CD4-positive, alpha-beta T cell treated with Interleukin-4 for 1 hour (primary cell): ENCODE measurements at places on chromosomes 2 and 18.

DNA sequence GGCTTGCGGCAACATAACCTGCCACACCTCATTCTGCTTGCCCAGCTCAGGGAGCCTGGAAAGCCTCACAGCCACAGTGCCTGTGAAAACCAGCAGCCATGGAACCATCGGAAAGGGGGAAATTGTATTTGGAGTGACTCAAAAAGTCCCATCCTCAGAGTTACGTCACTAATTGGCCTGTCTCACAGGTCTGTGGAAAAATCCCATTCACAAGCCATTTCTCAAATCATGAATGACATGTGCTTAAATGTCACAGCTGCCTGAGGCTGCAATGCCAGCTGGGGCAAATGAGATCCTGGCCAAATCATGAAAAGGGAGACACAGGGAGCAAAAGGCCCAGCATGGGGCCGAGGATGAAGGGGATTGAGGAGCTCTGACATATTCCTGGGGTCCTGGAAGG lies 486.9 kb upstream of the RAB6C start:
- no peak for DNase-seq

DNA sequence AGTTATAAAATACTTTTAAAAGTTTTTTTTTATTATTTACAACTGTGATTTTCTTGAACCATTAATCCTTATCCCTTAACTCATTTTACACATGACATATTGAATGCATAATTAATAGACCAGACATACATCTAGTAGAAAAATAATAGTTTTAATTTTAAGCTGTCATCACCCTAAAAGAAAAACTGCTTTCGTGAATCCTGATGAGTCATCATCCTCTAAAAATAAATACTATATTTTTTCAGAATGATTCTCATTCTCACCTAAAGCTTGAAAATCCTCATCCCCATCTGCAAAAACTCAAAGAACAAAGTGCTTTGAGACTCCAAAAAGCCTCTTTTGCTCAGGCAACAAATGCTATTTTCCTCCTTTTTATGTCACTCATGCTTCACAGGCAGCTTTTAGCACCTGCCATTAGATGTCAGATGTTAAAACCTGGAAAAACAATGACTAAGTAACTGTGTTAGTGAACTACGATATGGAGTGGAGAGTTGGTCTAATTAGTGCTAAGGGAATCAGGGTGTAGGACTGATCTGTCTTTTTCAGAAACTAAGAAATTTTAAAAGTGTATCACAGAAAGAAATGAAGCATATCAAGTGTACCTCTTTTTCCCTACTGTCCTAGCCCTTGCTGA lies 297.6 kb downstream of the TMX3 start:
- no peak for DNase-seq

DNA sequence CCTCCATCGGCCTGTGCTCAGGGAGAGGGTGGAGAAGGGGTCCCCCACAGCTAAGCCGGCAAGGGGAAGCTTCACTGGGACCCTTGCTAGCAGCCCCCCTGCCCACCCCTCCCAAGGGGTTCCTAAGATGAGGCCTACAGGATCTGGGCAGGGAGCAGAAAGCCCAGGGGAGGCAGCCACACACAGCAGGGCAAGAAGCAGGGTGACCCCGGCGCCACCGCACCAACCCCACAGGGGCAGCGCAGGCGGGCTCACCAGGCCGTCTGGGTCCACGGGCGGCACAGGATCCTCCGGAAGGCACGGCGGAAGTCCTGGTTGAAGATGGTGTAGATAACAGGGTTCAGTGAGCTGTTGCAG lies 1.8 kb downstream of the ADRA2B start:
- no peak for DNase-seq

DNA sequence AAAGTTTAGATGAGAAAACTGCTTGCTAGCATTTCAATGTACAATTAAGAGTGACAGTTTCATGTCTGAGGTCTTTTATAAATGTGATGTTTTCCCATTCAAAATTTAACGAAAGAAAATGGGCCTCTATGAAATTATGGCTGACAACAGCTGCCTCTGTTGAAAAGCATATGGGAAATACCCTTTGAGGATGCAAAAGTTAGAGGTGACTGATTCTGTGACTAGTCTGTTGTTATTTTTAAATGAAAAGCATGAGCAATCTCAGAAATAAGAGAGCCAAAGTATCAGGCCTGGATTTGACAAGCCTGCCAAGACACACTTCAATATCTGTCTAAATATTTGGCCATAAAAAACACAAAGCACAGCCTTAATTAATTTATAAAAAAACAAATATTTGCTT lies 580.8 kb downstream of the ERBB4 start:
- no peak for DNase-seq

- no peak for DNase-seq
These were observed 52.4 kb downstream of the OSBPL6 start for GRCh38 chr2:178246696-178247095.

- no peak for DNase-seq
These were observed 328.3 kb downstream of the LRATD1 start for GRCh38 chr2:14960686-14961324.

GRCh38 chr2:80141007-80141726 lies 163.4 kb downstream of the LRRTM1 start:
- DNase-seq = no peak

GRCh38 chr2:239916205-239917124 lies 108.7 kb downstream of the NDUFA10 start:
- DNase-seq = no peak

- no peak for DNase-seq
These were observed 67.0 kb upstream of the SERTAD2 start for GRCh38 chr2:64720535-64721319.

- no peak for DNase-seq
These were observed 283.5 kb upstream of the HDAC4 start for GRCh38 chr2:239684271-239684810.

GRCh38 chr2:119772128-119772527 lies 12.4 kb downstream of the PTPN4 start:
- DNase-seq = no peak

DNA sequence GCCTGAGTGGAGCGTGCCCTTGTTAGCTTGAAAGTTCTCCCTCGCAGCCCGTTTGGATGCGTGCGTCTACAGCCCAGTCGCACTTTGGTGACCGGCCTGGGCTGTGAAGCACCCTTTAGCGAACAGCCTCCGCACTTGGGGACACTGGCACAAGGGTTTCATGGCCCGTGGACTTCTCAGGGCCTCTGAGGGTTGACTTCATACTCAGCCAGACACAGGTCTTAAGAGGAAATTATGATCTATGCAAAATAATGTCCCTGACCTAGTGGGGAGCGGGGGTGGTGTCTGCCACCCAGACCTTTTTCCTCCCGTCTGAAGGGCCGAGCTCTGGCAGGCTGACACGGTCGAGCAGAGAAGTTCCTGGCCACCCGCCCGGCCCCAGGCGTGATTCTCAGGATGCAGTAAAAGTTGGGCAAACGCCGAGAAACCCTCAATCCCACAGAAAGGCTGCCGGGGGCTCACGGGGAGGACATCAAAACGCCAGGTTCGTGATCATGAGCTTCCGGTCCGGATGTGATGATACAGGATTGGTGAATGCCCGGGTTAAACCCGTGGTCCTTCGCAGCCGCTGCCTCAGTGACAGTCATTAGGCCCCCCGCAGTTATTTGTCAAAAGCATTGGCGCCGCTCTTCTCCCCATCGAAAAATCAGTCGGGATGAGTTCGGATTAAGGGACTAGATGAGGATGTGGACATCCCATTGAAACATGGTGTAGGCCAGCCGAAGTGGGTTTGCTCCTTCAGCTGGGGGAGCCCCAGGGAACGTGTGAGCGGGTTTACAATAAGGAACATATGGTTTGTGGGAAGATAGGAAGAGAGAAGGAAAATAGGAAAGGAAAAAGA lies 3.6 kb upstream of the PAX3 start:
- DNase-seq = no peak

DNA sequence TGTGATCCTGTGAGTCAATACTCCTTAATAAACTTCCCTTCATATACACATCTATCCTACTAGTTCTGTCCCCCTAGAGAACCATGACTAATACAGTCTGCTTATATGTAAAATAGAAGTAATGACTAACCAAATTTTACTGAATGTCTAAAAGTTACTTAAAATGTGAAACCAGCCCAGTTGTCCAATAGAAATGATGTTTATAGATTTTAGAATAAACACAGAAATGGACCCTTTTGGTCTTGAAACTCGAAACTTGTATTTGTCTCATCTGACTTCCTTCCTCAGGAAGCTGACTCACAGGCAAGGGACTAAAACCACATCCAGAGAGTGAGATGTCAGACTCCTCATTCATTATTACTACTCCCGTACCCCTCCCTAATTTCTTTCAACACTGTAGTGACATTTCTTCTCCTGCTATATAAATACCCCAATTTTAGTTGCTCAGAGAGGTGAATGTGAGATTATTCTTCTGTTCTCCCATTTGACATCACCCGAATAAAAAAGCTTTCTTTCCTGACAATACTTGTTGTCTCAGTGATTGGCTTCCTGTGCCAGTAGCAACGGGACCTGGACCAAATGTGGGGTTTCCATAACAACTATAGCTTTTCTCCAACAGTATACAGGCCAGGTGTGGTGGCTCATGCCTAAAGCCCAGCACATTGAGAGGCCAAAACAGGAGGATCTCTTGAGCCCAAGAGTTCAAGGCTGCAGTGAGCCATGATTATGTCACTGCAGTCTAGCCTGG lies 486.0 kb downstream of the ERBB4 start:
- no peak for DNase-seq

GRCh38 chr18:79952996-79953559 lies 1.6 kb upstream of the SLC66A2 start:
- DNase-seq = no peak

DNA sequence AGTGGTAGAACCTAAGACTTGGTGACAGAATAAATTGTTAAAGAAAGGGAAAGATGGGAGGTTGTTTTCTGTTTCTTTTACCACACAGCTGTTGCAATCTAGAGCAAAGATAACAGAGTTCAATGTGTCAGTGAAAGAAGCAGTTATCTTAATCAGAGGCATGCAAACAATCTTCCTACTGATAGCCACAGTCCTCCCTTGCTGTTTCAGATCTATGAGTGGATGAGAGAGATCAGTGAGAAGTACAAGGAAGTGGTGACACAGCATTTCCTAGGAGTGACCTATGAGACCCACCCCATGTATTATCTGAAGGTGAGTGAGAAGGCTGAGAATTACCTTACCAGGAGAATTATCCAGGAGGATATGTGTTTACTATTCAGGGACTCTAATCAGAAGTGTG lies 15.9 kb downstream of the CPO start:
- DNase-seq = no peak

GRCh38 chr2:24955232-24955631 lies 16.5 kb downstream of the DNAJC27 start:
- no peak for DNase-seq

DNA sequence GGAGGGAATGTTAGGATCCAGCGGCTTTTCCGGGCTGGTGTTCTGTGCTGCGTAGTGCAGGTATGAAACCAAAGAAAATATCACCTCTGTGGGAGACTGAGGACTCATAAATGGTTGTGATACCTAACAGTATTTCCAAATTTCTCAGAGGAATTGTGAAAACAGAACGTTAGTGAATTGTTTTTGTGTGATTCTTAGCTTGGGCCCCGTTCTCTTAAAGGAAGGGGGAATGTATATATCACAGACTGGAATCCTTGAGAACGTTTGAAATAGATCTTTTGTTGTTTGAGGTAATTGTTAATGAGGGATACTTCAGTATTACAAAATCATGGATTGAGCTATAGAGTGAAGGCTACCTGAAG lies 834 bp downstream of the ZNF638 start:
- no peak for DNase-seq

- DNase-seq = peak; percentile 90
These were observed 919 bp upstream of the PCBP1 start for GRCh38 chr2:70086278-70086837.

DNA sequence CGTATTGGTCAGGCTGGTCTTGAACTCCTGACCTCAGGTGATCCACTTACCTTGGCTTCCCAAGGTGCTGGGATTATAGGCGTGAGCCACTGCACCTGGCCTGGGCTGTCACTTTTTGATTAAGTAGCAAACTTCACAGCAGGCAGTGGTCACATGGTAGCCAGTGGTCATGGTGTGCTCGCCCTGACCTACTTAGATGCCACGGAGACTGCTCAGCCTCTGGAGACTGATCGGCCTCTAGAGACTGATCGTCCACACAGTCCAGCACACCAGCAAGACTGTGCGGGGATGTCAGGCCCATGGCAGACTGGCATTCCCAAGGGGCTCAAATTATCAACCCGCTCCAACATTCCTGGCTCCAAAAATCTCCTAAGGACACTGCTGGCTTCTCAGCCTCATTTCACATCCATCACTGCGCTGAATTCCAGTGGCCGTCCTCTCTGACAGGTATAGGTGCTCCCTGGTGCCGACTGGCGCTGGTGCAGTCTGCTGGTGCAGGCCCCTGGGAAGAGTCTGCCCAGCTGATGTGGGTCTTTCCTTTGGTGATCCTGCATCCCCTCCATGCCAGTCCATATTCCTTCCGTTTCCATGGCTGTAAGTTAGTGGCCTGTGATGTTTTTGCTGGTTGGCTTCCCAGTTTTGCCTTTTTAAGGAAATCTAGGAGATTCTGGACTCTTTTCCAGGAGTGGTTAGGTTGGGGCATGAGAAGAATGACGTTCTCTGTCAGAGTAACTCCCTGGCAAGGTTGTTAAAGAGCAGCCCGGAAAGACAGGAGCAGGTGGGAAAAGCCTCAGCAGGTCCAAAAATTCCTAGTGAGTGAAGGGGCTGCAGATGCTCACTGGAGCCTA lies 374.5 kb upstream of the HS6ST1 start:
- DNase-seq = no peak

GRCh38 chr2:64612575-64613195 lies 41.0 kb downstream of the SERTAD2 start:
- no peak for DNase-seq

DNA sequence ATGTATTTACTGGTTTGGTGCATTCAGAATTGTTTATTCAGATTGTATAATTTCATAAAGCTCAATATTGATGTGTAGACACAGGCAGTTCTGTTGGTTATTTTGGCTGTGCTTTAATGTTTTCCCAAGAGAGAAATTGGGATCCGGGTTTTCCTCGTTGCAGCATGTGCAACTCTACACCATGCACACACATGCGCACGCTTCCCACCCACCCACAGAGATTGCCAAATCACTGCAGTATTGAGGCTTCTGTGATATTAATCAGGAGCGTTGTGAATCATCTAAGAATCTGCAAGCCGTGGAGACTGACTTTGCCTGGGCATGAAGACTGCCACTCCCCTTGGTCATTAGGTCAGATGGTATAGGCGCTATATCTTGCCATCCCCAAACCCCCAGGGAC lies 571.5 kb downstream of the SLC4A3 start:
- no peak for DNase-seq

GRCh38 chr2:181683518-181684453 lies 3.5 kb upstream of the NEUROD1 start:
- DNase-seq = no peak

DNA sequence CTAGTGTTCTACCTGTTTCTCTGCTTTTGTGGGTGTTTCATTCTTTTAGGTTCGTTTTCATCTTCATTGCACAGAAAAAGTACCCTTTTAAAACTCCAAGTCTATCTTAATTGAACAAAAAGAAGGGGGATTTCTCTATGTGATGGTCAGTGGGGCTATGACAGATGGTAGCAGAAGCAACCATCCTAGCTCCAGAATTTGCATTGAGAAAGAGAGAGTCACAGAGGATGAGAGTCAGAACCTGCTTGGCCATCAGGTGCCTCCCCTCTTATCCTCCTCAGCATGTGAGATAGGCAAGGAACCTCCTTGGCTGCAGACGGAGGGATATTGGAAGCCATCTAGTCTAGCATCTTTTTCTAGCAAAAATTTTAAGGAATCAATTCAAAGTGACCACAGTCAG lies 398.0 kb upstream of the DCC start:
- no peak for DNase-seq

GRCh38 chr18:66668706-66669105 lies 64.8 kb upstream of the CDH19 start:
- DNase-seq = no peak

GRCh38 chr2:54864096-54864495 lies 140.6 kb downstream of the EML6 start:
- DNase-seq = no peak
